ENCODE measurements at places on chromosomes 7 and 10. TPM values are rescaled to one million over a fixed set of nuclear protein-coding genes. Genes with fewer than 3 reads are reported as not detected.

NCAPG2 gene
- 85.4 TPM for total RNA-seq

LFNG gene
- total RNA-seq = 23.3 TPM

FANK1 gene
- total RNA-seq = 0.42 TPM

STEAP1 gene
- 0.32 TPM for total RNA-seq

MKRN1 gene
- 73.6 TPM for total RNA-seq

SLC4A2 gene
- total RNA-seq = 85.0 TPM

THNSL1 gene
- total RNA-seq = 8.0 TPM

GRCh38 chr10:126384269-126384873 is 3.9 kb downstream of the ADAM12 start:
- H3K4me3 ChIP-seq = no peak overlapping the region
- DNase-seq = no peak
- no peak overlapping the region for H3K27ac ChIP-seq
- H3K4me1 ChIP-seq = peaks cover 6% of the 10 kb centered on the region

DNA sequence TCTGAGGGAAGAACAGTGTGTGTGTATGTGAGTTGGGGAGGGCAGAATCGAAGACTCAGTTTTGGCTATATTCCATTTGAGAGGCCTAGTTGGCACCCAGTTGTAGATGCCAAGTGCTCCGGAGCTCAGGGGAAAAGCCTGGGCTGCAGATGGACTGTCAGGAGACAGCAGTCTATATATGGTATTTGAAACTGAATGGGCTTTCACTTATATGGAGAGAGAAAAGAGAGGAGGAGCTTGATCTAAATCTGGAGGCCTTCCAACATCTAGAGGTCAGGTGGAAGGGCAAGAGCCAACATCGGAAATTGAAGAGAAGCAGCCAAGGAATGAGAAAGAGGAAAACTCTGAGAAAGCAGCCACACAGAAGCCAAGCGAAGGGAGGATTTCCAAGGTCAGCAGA is 350.8 kb upstream of the BMPER start:
- H3K4me1 ChIP-seq = no peaks in the 10 kb centered on the region
- no peak for DNase-seq
- H3K4me3 ChIP-seq = no peak overlapping the region
- peaks cover 2% of the 10 kb centered on the region for H3K36me3 ChIP-seq
- no peaks in the 10 kb centered on the region for H3K27me3 ChIP-seq
- H3K27ac ChIP-seq = no peak overlapping the region

DNA sequence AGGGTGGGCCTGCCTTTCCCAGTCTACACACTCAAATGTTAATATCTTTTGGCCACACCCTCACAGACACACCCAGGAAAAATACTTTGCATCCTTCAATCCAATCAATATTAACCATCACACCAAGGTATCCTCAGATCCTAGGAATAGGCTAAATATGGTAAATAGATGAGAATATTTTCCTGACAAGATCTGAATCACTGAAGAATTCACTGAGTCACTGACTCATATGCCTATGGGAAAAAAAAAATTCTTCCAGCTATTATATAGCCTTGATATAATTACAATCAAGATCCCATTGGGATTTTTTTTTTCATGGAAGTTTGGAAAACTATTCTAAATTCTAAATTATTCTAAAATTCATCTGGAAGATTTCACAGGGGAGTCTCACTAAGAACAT is 65.8 kb downstream of the INHBA start:
- no peak overlapping the region for H3K27ac ChIP-seq
- no peak for DNase-seq
- H3K4me1 ChIP-seq = no peaks in the 10 kb centered on the region
- H3K27me3 ChIP-seq = peaks cover 8% of the 10 kb centered on the region
- no peak overlapping the region for H3K4me3 ChIP-seq

- H3K4me3 ChIP-seq = peak overlapping the region; percentile 99
- H3K4me1 ChIP-seq = peaks cover 34% of the 10 kb centered on the region
- H3K27ac ChIP-seq = peak overlapping the region; percentile 53
- DNase-seq = no peak
- H3K27me3 ChIP-seq = no peaks in the 10 kb centered on the region
Measured at GRCh38 chr7:118185163-118185860, 1.3 kb downstream of the LSM8 start.

GRCh38 chr7:159239028-159239427 is 94.4 kb upstream of the VIPR2 start:
- DNase-seq = no peak
- no peaks in the 10 kb centered on the region for H3K36me3 ChIP-seq
- no peak overlapping the region for H3K4me3 ChIP-seq
- no peaks in the 10 kb centered on the region for H3K4me1 ChIP-seq
- peaks cover 18% of the 10 kb centered on the region for H3K27me3 ChIP-seq
- no peak overlapping the region for H3K27ac ChIP-seq

DNA sequence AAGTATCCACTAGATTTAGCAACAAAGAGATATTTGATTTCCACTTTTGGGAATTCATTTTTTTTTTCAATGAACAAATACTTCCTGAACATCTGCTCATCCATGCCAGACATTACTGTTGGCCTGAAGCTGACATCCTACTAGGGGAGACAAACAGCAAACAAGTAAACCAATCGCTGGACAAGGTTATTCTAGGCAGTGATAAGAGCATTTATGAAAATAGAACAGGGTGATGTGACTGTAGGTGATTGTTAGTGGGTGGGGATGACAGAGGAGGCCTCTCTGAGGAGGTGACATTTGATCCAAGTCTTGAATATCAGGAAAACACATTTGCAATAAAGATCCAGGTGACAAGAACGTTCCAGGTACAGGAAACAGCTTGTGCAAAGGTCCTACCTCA is 89.1 kb upstream of the FAM180A start:
- no peak for DNase-seq
- H3K36me3 ChIP-seq = no peaks in the 10 kb centered on the region
- H3K27ac ChIP-seq = no peak overlapping the region
- no peak overlapping the region for H3K4me3 ChIP-seq
- H3K27me3 ChIP-seq = no peaks in the 10 kb centered on the region

DNA sequence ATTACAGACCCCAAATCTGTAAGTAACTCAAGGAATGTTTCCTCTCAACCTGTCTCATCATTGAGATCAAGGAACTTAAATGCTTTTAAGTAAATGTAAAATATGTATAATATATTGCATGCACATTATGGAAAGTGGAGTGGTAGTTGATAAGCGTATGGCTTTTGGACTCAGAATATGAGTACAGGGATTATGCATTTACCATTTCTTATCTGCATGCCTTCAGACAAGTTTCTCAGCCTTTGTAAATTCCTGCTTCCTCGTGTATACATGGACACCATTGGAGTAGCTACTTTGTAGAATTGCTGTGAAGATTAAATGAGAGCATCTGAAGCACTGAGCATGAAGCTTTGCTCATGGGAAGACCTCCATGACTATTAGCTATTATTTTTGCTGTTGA is 70.5 kb downstream of the CACNB2 start:
- H3K27me3 ChIP-seq = peaks cover 2% of the 10 kb centered on the region
- DNase-seq = no peak
- H3K27ac ChIP-seq = no peak overlapping the region
- no peaks in the 10 kb centered on the region for H3K36me3 ChIP-seq
- H3K4me1 ChIP-seq = no peaks in the 10 kb centered on the region
- H3K4me3 ChIP-seq = no peak overlapping the region

- H3K4me1 ChIP-seq = no peaks in the 10 kb centered on the region
- no peaks in the 10 kb centered on the region for H3K27me3 ChIP-seq
- no peak overlapping the region for H3K4me3 ChIP-seq
- H3K36me3 ChIP-seq = no peaks in the 10 kb centered on the region
- no peak for DNase-seq
Measured at GRCh38 chr10:52111101-52111891, 202.8 kb upstream of the DKK1 start.

DNA sequence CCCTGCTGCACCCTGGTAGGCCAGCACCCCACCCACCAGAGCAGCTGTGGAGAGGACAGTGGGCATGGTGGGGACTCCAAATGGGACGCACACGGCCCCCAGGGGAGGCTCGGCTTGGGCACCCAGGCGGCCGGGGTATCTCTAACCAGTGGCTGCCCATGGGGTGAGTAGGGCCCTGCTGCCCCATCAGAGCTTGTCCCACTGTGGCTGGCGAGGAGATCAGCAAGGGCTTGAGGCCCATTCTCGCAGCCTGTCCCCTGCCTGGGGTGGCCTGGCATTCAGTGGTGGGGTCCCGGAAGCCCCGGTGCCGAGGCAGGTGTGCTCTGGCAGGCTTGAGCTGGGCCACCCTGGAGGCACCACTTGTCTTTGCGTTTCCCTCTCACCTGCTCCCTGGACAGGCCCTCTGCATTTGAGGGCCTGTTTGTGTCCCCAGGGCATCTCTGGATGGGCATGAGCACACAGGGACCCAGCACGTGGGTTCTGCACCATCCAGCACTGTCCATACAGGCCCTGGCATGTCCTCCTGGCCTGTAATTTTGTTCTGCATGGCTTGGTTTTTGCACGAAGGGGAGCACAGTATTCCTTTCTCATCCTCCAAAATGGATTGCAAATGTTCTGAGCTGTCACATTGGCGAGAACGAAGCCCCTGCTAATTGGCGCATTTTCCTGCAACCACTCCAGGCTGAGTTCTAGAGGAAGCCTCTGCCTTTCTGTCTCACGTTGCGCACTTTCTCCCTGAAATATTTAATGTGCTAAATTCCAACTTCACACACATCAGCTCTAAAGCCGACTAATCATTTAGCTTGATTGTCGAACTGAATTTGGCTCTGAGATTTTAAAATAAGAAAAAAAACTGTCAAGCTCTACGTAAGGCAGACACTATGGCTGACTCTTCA is 27.2 kb downstream of the PWWP2B start:
- H3K4me3 ChIP-seq = no peak overlapping the region
- H3K4me1 ChIP-seq = peaks cover 21% of the 10 kb centered on the region
- H3K36me3 ChIP-seq = no peaks in the 10 kb centered on the region
- H3K27ac ChIP-seq = no peak overlapping the region

DNA sequence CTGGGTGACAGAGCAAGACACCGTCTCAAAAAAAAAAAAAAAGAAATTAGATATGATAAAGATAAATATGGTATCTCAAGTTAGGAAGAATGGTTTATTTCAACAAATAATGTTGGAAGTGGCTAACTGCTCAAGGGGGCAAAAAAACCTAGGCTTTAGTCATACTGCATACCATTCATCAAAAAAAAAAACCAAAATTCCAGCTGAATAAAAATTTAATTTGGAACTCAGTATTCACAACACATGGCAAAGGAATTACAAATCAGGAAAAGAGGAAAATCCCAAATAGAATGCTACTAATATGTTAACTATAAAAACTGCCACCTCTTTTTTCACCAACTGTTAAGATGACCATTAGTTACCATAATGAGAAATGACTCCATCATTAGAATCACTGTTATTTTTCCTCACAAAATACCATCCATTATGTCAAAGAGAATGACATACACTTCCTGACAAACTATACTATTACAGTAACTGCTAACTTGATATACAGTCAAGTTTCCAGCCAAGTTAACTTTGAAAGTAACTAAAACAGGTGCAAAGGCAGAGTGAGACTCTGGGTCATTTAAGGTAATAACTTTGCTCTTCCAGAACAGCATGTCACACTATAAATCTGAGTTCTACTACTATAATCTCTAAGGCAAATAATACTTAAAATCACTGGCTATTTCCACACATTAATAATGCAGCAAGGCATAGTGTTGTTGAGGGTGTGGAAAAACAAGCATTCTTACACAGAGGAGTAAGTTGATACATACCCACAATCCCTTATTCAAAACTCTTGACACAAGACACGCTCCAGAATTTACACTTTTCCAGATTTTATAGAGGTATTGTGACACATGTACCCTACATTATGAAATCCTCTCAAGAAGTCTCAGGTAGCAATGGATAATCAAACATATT is 10.2 kb downstream of the KBTBD2 start:
- DNase-seq = no peak
- no peak overlapping the region for H3K4me3 ChIP-seq
- peaks cover 15% of the 10 kb centered on the region for H3K36me3 ChIP-seq
- H3K27me3 ChIP-seq = no peaks in the 10 kb centered on the region
- peaks cover 57% of the 10 kb centered on the region for H3K4me1 ChIP-seq

GRCh38 chr10:6136215-6137201 is 47.7 kb downstream of the RBM17 start:
- no peaks in the 10 kb centered on the region for H3K36me3 ChIP-seq
- H3K27ac ChIP-seq = peak overlapping the region; percentile 89
- peak overlapping the region; percentile 61 for H3K4me3 ChIP-seq
- H3K4me1 ChIP-seq = peaks cover 71% of the 10 kb centered on the region
- DNase-seq = peak; percentile 83

GRCh38 chr7:111083413-111083812 is 7.5 kb upstream of the LRRN3 start:
- peak; percentile 60 for DNase-seq
- H3K4me3 ChIP-seq = peak overlapping the region; percentile 49
- peaks cover 78% of the 10 kb centered on the region for H3K4me1 ChIP-seq
- peaks cover 8% of the 10 kb centered on the region for H3K36me3 ChIP-seq

DNA sequence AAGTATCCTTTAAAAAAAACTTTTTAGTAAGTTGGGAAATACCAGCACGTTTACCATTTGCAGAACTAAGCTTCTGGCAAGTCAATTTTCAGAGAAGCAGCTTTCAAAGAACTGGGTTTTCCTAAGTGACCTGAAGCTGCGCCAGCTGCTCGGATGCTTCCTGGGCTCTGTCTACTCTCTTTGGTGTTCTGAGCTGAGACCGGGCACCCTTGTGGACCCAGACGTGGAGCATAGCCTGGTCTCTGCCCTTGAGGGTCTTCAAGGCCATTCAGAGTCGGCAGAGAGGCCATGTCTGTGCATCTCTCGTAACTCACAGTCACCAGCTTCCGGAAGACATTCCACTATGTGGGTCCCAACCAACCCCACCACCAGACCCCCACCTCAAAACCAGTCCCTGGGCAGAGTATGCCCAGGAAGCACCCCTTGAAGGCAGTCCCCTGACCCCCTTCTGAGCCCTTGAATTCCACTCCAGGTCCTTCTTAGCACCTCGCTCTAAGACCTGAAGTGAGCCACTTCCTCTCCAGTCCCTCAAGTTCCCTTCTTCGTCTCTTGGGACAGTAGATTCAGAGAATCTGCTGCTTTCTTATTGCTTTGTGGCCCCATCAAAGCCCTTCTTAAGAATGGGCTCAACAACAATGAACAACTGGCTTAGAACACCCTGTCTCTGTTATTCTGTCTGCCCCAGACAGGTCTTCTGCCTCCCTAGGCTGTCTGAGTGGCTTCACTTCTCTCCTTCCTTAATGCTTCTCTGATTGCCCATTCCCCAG is 8.5 kb downstream of the CALML5 start:
- H3K4me1 ChIP-seq = peaks cover 2% of the 10 kb centered on the region
- H3K27me3 ChIP-seq = no peaks in the 10 kb centered on the region

GRCh38 chr10:70459774-70460490 is 18.5 kb upstream of the NODAL start:
- no peak overlapping the region for H3K27ac ChIP-seq
- peaks cover 9% of the 10 kb centered on the region for H3K4me1 ChIP-seq
- no peak overlapping the region for H3K4me3 ChIP-seq
- H3K27me3 ChIP-seq = peaks cover 32% of the 10 kb centered on the region
